ENCODE measurements at places on chromosomes 11 and 22.

DNA sequence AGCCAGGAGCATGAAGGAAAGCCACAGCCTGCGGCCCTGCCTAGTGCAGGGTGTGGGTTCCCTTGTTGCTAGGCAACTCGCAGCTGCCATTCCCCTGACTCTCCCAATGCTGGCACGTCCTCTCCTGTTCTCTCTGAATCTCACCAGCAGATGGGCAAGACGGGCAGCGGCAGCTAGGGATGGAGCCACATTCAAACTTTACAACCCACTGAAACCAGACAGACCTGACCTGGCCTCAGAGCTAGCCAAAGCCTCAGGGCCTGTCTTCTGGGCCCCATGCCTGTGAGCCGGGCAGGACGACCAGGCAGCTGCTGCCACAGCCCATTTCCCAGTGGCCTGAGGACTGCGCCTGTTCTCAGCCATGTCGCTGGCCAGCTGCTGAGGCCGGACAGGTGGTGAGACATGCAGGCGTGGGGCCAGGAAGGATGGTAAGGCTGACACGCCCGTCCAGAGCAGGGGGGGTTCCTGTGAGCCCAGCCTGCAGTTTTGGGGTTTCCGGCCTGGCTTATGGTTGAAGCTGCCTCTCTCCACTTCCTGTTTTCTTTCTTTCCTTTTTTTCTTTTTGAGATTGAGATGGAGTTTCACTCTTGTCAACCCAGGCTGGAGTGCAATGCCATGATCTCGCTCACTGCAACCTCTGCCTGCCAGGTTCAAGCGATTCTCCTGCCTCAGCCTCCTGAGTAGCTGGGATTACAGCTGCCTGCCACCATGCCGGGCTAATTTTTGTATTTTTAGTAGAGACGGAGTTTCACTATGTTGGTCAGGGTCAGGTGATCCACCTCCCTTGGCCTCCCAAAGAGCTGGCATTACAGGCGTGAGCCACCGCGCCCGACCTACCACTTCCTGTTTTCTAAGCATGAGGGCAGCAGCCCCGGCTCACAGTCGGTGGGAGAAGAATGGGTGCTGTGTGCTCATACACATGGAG lies 4.1 kb downstream of the SUN2 start:
- DNase-seq: peak; percentile 73

DNA sequence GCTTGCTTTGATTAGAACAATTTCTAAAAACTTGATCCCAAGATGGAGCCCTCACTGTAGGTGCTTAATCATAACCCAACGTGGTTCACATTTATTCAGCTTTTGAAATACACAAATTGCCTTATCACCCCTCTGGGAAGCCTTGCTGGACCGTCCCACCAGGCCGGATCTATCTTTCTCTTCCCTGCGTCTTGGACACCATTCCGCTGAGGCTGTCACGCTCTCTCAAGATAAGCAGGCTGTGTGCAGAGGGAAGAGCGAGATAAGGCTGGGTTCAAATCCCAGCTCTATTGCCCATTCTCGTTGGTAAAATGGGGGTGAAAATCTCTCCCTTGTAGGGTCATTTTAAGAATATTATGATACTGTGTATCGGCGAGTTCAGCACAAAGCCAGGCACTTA lies 20.5 kb upstream of the TP53I11 start:
- no peak for DNase-seq

DNA sequence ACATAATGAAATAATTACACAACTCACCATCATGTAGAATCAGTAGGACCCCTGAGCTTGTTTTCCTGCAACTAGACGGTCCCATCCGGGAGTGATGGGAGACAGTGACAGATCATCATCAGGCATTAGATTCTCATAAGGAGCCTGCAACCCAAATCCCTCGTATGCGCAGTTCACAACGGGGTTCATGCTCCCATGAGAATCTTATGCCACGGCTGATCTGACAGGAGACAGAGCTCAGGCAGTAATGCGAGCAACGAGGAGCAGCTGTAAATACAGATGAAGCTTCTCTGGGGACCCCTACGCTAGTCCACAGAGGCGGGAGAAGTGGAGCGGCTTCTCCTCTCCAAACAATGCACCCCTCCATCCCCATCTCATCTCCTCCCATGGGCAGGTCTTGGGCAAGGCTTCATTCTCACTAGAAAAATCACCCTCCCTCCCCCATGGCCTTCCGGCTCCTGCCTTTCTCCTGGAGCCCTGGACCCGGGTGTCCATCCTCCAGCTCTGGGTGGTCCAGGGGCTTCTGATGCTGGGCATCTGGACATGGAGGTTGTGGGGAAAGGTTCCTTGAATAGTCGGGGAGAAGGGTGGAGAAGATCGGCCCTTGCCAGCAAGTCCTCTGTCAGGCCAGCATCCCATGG lies 16.2 kb upstream of the RAC2 start:
- DNase-seq: no peak

DNA sequence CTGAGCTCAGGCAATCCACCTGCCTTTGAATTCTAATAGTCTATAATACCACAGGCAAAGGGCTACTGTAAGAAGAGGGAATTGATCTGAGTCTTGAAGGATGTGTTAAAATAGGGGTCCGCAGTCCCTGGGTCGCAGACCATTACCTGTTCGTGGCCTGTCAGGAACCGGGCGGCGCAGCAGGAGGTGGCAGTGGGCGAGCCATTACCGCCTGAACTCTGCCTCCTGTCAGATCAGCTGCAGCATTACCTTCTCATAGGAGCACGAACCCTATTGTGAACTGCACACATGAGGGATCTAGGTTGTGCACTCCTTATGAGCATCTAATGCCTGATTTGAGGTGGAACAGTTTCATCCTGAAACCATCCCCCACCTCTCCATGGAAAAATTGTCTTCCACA lies 11.5 kb upstream of the TMEM123 start:
- no peak for DNase-seq
